Mucosa of descending colon (tissue), 3 donors: ENCODE measurements at places on chromosomes 1 and 21. TPM values are rescaled to one million over a fixed set of nuclear protein-coding genes. Genes with fewer than 3 reads are reported as not detected.

GRCh38 chr1:210250998-210251679 lies 18.5 kb downstream of the SERTAD4 start:
- peak; percentile 66 for DNase-seq

- no peak for DNase-seq
Observed at GRCh38 chr21:14741256-14741655, 195.1 kb upstream of the SAMSN1 start.

DNA sequence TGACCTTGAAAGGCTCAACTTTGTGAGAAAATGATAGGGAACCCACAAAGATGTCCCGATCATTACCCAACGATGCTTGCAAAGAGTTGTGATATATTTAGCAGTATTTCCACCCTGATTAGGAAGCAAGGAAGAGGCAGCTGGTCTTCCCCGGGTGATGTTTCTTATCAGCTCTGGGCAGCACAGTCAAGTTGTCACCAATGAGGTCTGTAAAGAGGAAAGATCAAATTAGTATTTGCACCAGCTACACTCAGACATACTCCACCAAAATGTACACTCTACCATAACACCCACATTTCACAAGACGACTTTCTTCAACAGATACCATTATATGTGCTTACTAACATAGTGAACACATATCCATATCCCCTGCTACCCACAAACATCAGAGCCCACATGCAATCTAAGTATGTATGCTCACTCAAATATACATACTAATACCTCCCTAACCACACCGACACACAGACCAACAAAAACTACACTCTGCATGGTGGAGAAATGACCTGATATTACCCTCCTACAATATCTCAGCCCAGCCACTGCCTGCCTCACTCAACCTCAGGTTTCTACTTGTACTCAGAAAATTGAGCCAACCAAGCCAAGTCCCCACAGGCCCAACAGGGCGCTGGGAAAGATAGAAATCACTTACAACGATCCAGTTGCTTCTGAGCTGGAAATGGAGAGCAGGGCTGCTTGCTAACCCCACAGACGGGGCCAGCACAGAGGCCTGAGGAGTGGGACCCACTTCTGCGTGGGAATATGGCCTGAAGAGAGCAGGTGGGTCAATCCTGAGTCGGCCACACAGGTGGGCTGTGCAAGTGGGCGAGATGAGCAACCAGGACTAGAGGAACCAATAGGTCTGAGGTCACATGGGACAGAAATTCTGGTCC lies 4.6 kb upstream of the BTG2 start:
- no peak for DNase-seq

DNA sequence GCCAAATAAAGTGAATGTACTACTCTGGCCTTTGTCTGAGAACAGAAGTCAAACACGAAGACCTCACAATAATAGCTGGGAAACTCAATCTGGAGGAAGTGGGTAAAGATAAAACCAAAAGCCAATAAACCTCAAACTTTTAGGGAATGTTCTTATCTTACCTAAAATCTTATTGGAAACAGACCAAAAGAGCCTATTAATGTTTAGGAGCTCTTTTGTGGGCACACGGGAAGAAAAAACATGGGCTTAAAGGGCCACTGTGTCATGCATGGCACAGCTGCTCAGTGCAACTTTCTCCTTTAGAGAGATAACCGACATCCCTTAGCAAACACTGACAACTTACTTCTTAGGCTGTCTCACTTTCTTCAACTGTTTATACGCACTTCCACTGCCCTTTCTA lies 16.1 kb downstream of the EIF2B3 start:
- no peak for DNase-seq

GRCh38 chr1:22815421-22816066 lies 104.9 kb downstream of the EPHB2 start:
- no peak for DNase-seq

AMY1C gene
- total RNA-seq = not detected

DNA sequence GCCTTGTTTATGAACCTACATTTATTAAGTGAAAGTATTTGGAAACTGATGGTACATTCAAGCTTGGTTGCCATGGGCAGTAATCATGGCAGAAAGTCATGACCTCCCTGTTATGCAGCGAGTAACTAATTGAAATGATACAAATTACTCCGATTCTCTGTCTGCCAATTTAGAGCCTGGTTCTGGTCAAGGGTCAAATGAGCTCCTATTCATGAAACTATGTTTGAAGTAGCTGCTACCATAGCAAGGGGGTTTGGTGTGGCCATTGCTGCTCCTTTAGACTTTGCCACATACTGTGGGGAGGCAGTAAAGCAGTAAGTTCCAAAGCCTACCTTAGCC lies 187.2 kb upstream of the FOXD3 start:
- no peak for DNase-seq

NPHS2 gene
- not detected for total RNA-seq
